RPMI7951 (cell line): ENCODE measurements at places on chromosomes 4 and X. TPM values are rescaled to one million over a fixed set of nuclear protein-coding genes. Genes with fewer than 3 reads are reported as not detected.

Gene SPANXA2
- total RNA-seq = 16.3 and 75.6 TPM in 2 replicates

DNA sequence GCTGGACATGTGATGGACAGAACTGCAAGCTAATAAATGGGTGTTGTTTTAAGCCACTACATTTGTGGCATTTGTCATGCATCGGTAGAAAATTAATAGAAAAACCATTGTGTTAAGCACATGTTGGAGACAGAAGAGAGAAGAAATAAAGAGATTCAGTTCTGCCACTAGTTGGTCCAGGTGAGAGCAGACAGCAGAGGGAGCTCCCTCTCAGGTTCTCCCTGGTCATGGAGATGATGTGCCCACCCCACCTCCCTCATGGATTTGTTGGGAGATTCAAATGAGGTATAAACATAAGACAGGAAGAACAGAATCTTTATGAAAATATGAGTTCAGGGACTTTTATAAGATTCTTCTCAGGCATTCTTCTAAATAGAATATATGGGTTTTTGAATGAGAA is 36.8 kb upstream of the OCIAD2 start:
- peak; percentile 19 for DNase-seq

DNA sequence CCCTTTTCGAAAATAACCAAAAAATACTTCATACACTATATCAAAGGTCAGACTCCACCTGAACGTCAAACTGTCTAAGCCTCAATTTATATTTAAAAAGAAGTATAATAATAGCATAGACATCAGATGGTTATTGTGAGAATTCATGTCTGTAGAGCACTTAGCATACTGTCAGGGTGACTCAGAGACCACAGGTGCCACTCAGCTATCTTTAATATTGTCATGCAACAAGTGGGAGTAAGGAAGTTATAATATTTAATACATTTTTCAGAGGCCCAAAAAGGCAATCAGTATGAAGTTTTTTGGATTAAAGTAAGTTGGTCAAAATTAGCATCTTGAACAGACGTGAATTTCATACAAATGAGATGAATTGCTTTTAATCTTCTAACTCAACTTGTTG is 93.3 kb downstream of the PHOX2B start:
- DNase-seq = no peak

GRCh38 chr4:126753592-126753991 is 879.2 kb upstream of the INTU start:
- no peak for DNase-seq

GRCh38 chr4:17093481-17093880 is 195.0 kb upstream of the LDB2 start:
- DNase-seq = no peak

DNA sequence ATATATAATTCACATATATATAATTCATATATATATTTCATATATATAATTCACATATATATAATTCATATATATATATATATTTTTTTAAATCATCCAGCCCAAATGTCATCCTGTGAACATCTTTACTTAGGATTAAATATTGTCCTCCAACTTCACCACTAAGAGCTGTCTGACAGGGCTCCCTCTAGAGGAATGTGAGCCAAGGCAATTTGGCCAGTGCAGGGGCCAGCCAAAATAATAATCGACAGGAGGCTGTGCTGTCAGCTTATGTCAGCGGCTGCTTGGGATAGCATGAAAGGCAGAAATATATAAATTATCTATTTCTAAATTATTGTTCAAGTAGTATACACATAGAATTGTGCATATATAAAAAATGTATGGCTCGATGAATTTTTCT is 29.5 kb downstream of the EGFL6 start:
- peak; percentile 14 for DNase-seq

DNA sequence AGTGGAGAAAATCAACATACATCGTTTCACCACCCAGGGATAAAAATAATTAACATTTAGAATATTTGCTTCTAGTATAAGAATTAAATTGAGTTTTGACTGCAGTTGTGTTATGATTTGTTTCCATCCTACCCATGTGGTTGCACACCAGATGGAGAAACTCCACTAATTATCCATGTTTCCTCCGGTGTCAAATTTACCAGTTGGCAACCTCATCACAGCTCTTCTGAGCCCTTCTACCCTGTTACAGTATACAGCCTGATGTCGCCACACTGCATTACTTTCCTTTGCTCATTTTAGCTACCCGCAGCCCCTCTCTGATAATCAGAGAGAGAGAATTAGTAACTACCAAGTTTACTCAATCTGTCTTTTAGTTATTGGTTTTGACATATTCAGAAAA is 411.2 kb downstream of the DTHD1 start:
- DNase-seq = no peak

GRCh38 chr4:111204797-111205196 is 581.9 kb upstream of the PITX2 start:
- DNase-seq = no peak

GRCh38 chrX:42269186-42269585 is 345.8 kb upstream of the CASK start:
- peak; percentile 31 for DNase-seq

- peak; percentile 6 for DNase-seq
Measured at GRCh38 chr4:155667222-155667567, 547 bp downstream of the GUCY1A1 start.
